ENCODE measurements at places on chromosomes 5 and 9.

- DNase-seq = no peak
Observed at GRCh38 chr9:109414125-109414785, 83.9 kb downstream of the PTPN3 start.

DNA sequence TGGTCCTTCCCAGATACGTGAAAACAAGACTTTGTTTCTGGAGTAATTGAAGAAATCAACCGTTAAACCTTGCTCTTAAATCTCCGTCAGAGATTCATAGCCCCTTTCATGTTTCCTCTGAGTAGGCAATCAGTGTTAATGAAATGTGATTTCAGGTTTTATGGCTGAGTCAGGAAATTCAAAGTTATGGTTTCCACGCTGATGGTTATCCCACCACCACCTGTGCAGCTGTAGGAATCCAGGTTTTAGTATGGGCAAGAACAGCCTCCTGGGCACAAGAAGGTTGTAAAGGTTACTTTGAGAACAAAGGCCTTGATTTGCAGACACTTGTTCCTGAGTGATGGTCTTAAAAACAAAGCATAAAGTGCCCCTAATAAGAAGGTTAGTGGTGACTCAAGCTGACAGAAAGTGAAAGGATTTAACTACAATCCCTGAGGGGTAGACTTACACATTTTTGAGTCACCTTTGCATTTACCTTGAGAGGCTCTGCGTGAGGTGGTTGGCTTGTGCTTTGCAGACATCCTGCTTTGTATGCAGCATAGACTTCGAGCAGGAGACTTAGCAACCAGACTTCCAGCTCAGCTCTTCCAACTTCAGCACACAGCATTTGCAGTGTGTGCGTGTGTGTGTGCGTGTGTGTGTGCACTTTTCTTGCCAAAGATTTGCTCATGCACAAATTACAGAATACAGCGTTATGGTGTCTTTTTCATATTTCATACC is 159.6 kb downstream of the TLE4 start:
- DNase-seq = no peak

DNA sequence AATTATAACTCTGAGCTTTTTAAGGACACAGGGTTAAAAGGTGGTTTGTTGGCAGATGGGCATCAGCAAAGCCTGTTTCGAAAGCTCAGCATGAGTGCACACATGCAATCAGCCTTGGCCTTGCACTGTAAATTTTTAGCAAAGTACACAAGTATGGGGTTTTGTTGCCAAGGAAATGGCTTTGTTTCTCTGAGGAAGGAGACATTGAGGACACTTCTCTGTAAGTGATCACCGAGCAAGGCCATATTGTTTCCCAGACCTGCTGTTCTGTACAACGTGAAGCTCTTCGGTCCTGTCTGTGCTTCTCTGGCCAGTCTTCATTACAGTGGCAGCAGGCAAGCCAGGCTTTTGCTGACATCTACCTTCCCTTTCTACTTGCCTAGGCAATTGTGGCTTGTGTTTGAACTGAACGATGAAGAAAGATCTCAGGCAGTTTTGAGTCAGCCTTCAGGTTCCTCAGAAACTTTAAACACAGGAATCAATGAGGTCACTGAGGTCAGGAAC is 27.9 kb upstream of the GLRX start:
- no peak for DNase-seq

GRCh38 chr5:179435181-179435580 is 89.9 kb upstream of the ADAMTS2 start:
- DNase-seq = no peak

DNA sequence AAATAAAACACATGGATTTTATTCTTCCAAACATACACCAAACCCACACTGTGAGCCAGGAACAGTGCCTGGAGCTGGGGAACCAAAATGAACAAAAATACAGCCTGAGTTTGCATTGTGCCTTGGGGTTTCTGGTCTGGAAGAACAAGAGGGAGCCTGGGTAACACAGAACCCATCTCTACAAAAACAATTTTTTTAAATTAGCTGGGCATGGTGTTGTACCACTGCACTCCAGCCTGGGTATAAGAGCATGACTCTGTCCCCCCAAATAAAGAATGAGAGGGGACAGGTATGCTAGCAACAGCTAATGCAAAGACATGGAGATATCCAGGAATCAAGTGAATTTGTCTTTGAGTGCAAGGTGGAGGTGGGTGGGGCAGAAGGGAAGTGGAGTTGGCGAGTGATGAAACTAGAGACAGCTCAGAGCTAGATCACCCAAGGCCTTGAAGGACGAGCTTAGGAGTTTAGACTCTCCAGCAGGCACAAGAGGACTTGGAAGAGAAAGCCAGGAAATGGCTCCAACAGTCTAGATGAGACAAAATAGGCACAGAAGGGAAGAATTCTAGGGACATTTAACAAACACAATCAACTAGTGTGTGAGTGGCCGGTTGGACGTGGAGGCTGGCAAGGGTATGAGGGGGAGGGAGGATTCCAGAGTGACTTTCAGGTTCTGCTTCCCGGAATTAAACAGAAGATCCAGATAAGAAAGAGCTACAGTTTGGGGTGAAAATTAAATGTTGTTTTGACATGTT is 47.4 kb downstream of the FNBP1 start:
- DNase-seq = no peak

- DNase-seq = no peak
Observed at GRCh38 chr9:107975426-107976010, 485.9 kb upstream of the KLF4 start.

DNA sequence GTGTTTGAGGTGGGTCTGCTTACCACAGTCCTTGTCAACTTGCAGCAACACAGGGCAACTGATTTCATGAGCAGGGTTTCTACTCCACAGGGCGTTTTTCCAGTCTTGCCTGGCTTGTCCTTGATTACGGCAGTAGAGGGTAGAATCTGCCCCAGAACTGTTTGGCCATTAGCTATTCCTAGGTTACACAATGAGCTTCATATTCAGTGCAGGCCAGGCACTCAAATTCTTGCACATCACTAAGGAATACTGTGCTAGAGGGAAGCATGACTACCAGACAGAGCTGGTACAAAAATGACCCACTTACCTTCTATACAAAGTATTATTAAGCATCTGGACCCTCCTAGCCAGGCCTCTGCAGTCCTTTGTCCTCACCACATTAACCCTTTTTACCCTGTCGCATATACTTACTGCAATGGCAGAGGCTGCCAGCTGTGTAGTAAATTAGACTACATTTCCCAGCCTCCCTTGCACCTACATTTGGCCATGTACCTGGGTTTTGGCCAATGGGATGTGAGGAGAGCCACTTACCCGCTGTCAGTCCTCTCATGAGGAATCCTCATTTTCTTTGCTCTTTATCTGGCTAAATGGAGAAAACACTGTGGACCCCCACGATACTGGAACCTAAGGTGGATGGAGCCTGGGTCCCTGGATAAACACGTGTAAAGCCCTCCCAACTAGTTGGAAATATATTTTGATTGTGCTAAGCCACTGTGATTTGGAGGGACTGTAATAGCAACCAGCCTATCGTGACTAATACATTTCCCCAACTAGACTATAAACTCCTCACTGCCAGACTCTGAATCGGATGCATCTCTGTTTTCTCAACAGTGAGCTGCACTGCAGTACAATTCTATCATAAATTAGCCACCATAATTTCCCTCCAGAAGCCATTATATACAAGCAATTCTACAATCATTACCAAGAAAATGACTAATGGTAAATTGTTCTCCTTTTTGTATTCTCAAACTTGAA is 218.7 kb downstream of the GLIS3 start:
- peak; percentile 1 for DNase-seq

GRCh38 chr9:2602704-2603116 is 18.9 kb upstream of the VLDLR start:
- no peak for DNase-seq

- DNase-seq = peak; percentile 20
Observed at GRCh38 chr9:38761999-38762398, 42.1 kb upstream of the FAM240B start.

GRCh38 chr9:6495466-6495865 is 82.5 kb downstream of the UHRF2 start:
- DNase-seq = no peak

GRCh38 chr5:150596313-150596712 is 44.1 kb upstream of the SYNPO start:
- peak; percentile 81 for DNase-seq

GRCh38 chr5:62477801-62478200 is 65.2 kb downstream of the IPO11 start:
- no peak for DNase-seq

GRCh38 chr9:15999422-16000339 is 446.8 kb downstream of the CCDC171 start:
- DNase-seq = no peak

DNA sequence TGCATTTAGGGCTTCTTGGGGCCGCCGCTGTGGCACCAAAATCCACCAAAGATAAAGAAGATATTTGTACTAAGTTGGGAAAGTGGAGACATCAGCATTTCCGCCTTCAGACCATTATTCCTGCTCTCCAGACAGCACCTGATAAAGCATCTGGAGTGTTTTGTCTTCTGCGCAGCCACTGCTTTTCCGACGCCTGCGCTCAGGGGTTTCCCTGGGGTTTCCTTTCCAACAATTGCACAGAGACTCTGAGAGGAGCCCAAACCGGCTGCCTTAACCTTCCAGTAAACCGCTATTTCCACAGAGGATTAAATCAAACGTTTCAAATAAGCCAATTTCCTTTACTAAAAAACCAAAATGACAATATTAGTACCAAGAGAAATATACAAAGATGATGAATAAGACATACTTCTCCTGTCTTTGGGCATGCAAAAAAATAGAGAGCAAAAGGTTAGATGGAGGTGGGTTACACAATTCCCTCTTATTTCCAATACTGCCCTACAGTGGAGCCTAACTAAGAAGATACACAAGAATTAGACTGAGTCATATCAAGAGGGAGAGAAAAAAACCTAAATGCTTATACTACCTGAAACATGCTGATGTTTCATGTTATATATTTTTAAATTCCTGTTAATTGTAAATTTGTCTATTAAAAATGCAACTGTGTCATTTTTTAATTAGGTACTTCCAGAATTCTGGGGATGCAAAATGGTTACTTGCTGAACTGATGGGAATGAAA is 98.4 kb downstream of the MAPKAP1 start:
- DNase-seq = no peak
